ENCODE measurements at places on chromosomes 3 and 15.

DNA sequence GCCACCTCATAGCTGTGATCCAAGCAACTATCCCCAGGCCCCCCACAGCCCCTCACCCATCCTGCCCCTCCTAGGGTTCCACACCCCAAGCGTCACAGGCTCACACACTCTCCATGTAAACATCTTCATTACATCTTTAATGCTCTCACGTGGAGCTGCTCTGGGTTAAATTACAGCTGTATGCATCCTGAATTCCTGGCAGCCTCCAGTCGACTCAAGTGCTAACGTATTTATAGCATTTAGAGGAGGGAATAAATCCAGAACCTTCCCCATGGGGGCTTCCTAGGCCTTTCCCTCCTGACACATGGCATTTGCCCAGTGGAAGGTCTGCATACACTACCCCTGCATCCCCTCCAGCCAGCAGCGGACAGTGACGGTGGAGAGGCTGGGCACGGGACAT is 9.6 kb downstream of the C3orf18 start:
- no peak for DNase-seq

DNA sequence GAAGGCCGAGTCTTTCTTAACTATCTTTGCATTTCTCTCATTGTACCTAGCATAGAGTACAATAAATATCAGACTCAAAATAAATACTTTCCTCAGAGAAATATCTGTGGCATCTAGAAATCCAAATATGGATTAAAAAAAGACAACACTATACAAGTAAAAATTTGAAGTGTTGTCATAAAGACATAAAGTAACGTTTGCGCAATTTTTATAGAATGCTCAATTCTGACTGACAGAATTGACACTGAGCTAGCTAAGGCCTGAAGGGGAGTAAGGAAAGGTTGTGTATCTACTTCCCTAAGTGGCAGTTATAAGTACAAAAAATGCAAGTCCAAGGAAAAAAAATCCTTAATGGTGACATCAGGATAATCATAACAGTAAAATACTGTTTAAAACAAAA is 1.1 kb downstream of the SEC11A start:
- no peak for DNase-seq

DNA sequence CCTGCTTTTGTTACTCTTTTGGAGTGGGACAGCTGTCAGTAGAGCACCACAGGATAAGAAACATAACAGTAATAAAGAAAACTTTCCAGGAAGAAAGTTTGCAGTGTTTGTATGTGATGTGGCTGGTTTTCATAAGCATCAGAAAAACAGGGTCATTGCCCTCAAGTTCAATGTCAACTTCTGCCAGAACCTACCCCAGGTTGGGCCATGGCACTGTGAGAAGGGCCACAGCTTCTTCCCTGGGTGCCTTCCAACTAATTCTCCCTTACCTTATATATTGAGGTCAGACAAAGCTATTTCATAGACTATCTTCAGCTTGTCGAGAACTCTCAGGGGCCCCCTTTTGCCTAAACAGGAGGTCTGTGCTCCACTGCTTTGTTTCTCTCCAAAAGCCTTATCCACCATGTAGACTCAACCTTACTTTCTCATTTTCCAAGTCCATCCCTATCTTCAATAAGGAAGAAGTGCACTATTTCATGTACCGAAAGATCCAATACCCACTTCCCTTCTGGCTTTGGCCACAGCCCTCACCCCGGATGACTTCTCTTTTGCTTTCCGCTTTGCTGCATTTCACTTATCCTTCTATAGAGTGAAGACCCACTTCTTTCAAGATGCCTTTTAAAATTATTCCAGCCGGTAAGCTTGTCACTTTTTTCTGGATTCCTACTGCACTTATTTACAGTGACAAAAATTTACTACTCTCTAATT is 38.2 kb upstream of the PLCL2 start:
- no peak for DNase-seq

GRCh38 chr15:35186346-35186745 is 101.3 kb upstream of the NANOGP8 start:
- DNase-seq: no peak

- no peak for DNase-seq
These were observed 150.2 kb downstream of the IMPG2 start for GRCh38 chr3:101170062-101170771.

GRCh38 chr3:128383316-128384235 is 83.1 kb downstream of the DNAJB8 start:
- DNase-seq: no peak

DNA sequence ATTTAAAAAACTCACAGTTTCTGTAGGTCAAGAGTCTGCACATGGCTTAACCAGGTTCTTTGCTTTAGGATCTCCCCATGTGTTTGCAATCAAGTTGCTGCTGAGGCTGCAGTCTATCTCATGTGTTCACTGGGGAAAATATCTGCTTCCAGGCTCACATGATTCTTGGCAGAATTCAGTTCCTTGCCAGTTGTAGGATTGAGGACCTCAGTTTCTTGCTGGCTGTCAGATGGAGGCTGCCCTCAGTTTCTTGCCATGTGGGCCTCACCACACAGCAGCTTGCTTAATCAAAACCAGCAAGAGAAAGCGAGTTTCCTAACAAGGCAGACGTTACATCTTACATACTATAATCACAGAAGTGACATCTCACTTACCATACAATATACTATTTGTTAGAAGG is 10.0 kb upstream of the TBC1D5 start:
- DNase-seq: no peak

GRCh38 chr3:484341-484740 is 287.8 kb downstream of the CHL1 start:
- no peak for DNase-seq

DNA sequence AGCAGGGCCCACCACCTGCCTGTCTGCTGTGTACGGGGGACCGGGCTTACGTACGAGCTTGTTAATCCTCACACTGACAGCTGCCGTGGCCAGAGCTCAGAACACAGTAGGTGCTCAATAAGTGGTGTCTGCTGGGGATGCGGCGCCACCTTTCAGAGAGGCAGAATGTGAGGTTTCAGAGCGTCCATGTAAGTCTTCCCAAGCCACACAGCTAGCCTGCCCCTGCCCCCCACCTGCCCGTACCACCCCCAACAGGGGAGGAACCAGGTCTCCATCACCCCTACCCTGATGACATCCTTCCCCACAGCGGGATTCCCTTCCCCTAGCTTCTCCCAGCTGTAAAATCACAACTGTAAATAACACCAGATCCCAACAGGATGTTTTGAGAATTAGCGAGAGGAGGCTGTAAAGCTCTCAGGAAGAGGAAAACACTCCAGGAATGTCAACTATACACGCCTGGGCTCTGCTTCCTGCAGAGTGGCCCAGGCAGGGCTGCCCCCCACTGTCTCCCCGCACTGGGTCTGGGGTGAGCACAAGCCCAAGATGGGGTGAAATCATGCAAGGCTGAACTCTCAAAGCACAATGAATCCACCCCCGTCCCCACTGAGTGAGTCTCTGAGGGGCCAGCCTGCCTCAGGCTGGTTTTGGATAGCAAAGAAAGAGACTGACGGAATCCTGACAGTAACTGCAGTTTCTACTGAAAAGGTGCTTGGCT is 250.1 kb upstream of the LYSMD4 start:
- no peak for DNase-seq

DNA sequence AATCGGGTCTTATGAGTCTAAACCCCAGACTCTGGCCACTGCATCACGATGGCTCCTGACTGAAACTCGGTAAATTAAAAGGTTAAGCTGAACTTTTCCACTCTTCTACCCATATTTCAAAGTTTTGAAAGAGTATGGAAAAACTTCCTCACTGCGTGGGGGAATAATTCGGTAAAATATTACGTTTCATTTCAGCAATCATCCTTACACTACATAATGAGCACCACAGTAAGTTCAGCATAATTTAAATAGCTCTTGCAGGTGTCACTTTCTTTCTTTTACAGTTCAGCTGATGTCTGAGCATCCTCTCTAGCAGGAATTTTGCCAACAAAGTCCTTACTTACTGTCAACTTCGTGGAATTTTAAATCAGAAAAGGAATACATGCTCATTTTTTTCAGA is 17.5 kb downstream of the SRGAP3 start:
- DNase-seq: no peak

DNA sequence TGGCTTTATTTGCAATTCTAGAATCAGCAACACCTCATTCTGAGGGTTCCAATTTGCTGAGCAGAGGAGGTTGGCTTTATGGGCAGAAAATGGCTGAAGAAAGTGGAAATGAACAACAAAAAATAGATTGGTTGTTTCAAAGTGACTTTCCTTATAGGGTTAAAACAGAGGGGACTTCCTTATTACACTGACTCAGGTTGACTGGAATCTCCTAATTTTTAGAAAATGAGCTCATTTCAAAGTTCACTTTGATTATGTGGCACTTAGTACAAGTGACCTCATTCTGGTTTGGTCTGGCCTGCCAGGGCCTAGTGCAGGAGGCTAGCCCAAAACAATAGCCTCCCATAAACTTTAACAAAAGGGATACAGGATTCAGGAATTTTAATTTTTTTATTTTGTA is 41.4 kb downstream of the NFKBIZ start:
- no peak for DNase-seq

DNA sequence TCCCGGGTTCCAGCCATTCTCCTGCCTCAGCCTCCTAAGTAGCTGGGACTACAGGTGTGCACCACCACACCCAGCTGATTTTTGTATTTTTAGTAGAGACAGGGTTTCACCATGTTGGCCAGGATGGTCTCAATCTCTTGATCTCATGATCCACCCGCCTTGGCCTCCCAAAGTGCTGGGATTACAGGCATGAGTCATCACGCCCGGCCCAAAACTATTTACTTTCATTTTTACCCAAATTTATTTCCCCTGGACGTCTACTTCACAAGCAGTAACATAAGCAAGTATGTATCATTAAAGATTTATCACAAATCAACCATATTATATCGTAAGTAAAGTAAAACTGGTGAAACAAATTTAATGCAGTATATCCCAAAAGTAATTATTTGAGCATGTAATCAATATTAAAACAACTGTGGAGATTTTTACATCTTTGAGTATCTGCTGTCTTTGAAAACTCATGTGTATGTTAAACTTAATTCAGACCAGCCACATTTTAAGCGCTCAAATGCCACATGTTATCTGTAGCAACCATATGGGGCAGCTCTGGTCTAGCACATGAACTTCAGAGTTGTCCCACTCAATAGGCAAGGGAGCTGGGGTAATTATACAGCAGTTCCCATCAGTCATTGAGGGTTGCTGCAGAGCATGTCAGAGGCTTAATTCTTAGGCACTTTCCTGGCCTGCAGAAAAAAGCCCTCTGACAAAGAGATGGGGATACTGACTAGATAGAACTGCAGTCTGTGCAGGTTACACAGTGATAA is 185.7 kb upstream of the CTDSPL start:
- DNase-seq: no peak
